Activated CD4-positive, alpha-beta memory T cell treated with anti-CD3 and anti-CD28 coated beads for 36 hours (primary cell): ENCODE measurements at places on chromosomes 16 and 17.

DNA sequence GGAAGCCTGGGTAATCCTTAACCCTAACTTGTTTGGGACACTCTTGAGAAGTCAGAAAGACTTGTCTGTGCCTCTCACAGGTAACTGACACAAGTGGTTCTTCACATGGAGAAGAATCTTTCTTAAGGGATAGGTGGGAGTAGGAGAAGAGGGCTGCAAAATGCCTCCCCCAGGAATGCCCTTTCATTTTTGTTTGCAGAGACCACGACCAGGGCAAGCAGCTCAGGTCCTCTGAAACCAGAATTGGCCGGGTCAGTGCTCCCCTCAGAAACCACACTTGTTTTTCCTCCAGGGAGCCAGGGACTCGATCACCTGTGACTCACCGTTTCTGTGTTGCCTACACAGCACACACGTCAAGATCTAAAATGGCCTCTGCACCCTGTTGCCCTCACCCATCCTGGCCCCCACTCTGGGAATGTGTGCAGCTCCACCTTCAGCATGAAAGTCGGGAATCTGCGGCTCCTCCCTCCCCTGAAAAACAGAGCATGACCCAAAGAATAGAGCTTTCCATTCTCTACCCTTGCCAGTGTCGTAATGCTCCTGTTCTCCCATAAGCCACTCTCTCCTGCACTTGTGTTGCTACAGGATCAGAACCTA lies 36.1 kb downstream of the HNF1B start:
- no peak overlapping the region for H3K4me3 ChIP-seq
- DNase-seq: peak; percentile 12
- peaks cover 33% of the 10 kb centered on the region for H3K27me3 ChIP-seq

DNA sequence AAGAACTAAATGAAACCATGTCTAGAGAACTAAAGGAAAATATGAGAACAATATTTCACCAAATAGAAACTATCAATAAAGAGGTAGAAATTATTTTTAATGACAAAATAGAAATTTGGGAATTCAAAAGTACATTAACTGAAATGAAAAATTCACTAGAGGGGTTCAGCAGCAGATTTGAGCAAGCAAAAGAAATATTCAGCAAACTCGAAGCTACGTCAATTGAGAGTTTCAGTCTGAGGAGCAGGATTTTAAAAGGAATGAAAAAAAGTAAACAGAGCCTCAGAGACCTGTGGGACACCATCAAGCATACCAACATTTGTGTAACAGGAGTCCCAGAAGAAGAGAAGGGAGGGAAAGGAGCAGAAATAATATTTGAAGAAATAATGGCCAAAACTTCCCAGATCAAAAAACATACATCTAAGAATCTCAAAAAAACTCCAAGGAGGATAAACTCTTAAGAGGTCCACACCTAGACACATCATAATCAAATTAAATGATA lies 38.3 kb downstream of the ZFP90 start:
- DNase-seq: no peak
- no peak overlapping the region for H3K4me3 ChIP-seq

DNA sequence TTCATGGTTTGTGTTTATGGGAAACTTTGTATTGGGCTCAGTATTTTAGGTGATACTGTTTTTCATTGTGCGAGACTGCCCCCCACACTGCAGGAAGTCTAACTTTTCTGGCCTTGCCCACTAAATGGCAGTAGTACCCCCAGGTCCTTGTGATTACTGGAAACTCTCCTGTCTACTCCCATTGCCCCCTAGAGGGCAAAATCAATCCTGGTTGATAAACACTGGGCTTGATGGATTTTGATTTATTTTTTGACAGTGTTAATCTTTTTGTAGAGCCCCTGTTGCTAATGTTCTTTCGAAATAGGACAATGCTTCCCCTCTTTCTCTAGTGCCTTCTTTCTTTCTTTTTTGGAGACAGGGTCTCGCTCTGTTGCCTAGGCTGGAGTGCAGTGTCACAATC lies 15.5 kb downstream of the METTL9 start:
- no peak overlapping the region for H3K27ac ChIP-seq
- no peak overlapping the region for H3K4me3 ChIP-seq
- H3K36me3 ChIP-seq: peaks cover 20% of the 10 kb centered on the region
- H3K4me1 ChIP-seq: peaks cover 58% of the 10 kb centered on the region
- no peak for DNase-seq

GRCh38 chr17:42188749-42189650 lies 3.7 kb upstream of the HCRT start:
- H3K27ac ChIP-seq: no peak overlapping the region
- H3K36me3 ChIP-seq: no peaks in the 10 kb centered on the region
- H3K27me3 ChIP-seq: no peaks in the 10 kb centered on the region
- H3K4me1 ChIP-seq: peaks cover 24% of the 10 kb centered on the region
- H3K4me3 ChIP-seq: no peak overlapping the region
